ENCODE measurements at places on chromosomes 7 and 10. TPM values are rescaled to one million over a fixed set of nuclear protein-coding genes. Genes with fewer than 3 reads are reported as not detected.

Gene EPO
- total RNA-seq, result not detected

Gene INHBA
- 0.53 TPM for total RNA-seq

Gene MSMB
- not detected for total RNA-seq

Gene ADAM22
- 0.18 TPM for total RNA-seq

Gene PARD3
- total RNA-seq, result 33.5 TPM

Gene TMEM213
- not detected for total RNA-seq

Gene TMEM225B
- total RNA-seq, result not detected

Gene ELFN1
- total RNA-seq, result 0.89 TPM

Gene MRC1
- total RNA-seq, result not detected

Gene WDFY4
- not detected for total RNA-seq

Gene KLF14
- total RNA-seq, result not detected

Gene MCM10
- 3.2 TPM for total RNA-seq

Gene TMEM140
- 6.9 TPM for total RNA-seq

Gene ITPRID1
- total RNA-seq, result not detected

Gene NUTM2E
- not detected for total RNA-seq

Gene DIP2C
- 14.4 TPM for total RNA-seq

Gene ATP5MK
- 360 TPM for total RNA-seq

Gene SLC26A5
- not detected for total RNA-seq

Data from myometrial cell (primary cell).